Eye (tissue), 1 donor: ENCODE measurements at places on chromosomes 4 and X.
A peak's percentile ranks its signal among the peaks of the same experiment; 100 is the strongest.

DNA sequence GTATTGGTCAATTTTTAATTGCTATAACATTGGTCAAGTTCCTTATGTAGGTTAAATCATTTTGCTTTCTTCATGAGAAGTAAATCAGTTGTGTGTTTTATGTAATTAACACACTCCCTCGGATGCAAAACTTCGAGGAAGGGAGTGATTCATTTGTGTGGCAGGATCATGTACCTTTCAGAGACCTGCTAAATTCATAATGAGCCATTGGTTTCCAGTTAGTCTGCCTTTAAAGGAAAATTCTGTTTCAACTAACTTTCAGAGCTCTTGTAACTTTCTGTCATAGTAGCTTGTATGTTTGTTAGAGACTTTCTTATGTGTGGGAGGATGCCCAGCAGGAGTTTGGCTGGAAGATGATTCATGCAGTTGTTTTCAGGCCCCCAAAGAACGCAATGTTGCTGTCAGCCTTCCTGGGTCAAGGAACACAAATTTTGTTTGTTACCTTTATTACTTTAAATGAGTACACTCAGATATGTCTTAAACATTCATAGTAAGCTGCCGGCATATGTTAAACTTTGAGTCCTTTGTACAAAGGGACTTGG is 72.1 kb downstream of the GPR101 start:
- no peak for DNase-seq

- DNase-seq, result no peak
Observed at GRCh38 chrX:96843566-96843965, 40.1 kb upstream of the RPA4 start.

DNA sequence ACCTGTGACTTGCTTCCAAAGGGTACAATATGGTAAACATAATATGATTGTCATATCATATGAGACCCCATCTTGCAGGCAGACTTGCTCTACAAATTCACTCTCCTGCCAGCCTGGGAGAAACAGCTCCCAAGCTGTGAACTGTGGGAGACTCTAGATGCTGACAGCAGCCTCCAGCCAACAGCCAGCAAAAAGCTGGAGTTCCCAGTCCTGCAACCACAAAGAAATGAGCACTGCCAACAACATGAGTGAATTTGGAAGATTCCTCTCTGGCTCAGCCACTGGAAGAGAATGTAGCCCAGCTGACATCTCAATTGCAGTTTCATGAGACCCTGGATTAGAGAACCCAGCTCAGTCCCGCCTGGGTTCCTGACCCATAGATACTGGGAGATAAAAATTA is 145.4 kb downstream of the QDPR start:
- DNase-seq, result no peak

DNA sequence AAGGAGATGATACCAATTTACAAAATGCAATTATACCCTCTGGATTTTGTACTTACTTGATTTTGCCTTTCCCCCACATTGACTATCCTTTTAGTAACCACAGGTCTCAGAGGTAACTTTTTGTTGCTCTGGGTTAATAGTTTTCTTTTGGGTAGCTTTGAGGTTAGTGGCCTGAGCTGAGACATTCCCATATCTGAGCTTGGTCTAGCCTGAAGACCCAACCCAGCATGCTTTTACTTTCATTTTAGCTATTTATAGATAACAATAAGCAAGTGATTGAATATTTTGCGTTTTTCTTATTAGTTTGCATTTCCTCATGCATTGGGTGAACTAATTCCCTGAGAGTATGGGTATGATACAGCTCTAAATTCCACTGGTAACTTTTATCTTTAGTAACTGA is 11.8 kb downstream of the HTN1 start:
- DNase-seq, result no peak

GRCh38 chrX:136198010-136198409 is 50.7 kb downstream of the FHL1 start:
- no peak for DNase-seq

DNA sequence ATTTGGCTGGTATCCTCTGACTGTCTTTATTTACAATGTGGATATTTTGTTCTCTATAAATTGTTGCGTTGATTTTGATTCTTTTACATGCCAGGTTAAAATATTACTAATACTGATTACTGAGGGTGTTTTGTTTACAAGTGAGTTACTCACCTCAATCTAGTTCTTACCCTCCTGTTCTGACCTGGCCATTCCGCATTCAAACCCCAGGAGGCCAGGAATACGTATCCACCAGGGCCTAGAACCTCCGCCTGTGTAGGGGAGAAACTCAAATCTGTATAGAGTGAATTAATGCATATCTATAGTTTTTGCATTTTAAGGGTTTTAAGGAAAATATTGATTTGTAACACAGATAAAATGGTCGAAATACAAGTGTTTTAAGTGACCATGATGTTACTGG is 2.6 kb upstream of the ZFP42 start:
- DNase-seq, result no peak

GRCh38 chr4:72613959-72614358 is 44.9 kb upstream of the ADAMTS3 start:
- no peak for DNase-seq

- DNase-seq, result no peak
Observed at GRCh38 chr4:56261027-56261426, 126.3 kb downstream of the AASDH start.

DNA sequence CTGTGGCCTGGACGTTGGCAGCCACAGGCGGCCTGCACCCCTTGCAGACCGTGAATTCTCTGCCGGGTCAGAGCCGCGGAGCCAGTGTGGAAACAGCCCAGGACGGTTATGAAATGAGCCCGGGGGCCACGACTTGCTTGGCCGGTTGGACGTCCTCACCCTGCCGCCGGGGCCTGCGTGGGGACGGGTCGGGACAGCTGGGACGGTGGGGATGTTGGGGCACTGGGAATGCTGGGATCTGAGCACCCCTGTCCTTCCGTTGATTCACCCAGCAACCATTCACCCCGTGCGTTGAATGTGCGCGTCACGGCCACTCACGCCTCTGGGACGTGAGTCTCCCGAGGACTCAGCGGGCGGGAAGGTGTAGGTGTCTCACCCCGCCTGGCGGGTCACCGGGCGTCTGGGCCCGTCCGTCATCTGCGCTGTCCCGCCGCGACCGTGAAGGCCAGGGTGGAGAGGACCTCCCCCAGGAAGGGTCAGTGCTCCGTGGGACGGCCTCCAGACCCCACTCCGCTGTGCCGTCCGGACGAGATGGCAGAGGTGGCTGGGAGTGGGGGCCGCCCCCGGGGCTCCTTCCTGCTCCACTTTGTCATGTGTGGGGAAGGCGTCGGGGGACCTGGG is 4.5 kb upstream of the PLCXD1 start:
- DNase-seq, result peak; percentile 46

GRCh38 chr4:168877511-168878491 is 132.3 kb downstream of the CBR4 start:
- peak; percentile 83 for DNase-seq

- DNase-seq, result no peak
Observed at GRCh38 chr4:10421344-10422055, 35.7 kb downstream of the ZNF518B start.

DNA sequence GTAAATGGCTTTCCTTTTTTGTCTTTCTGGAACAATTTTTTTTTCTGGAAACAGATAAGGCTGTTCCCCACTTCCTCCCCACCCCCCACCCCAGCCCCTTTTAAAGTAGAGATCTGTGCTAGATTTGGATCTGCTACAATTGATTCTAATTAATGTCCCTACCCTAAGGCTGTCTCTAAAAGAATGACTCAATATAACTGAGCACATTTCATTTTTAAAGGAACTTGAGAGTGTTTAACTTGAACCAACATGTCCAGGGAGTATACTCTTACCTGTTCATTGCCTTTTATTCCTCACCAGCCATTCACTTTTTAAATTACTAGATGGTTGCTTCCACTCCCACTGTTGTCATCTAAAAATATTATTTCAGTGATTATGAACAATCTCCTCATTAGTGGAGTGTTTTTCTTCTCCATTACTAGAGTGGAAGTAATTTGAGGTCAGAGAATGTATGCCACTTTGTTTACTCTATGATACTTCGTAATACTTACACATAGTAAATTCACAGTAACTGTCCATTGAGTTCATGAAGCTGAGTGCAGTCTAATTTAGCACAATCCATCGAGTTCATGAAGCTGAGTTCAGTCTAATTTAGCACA is 14.1 kb upstream of the CNOT6L start:
- DNase-seq, result peak; percentile 66

DNA sequence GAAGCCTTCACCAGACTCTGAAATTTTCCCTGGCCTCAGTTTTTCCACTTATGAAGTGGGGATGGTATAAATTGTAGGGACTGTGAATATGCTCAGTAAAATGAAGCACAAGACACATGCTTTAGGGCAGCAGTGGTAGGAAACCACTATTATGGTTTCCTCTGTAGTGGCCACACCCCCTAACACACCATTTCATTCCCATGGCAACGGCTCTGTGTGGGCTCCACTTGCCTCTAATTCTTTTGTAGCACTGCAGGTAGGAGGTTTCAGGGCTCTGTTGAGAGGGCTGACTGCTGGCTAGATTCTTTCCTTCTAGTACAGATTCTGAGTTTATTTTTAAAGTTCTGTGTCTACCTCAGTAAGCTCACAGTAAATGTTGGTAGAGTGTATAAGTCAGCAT is 3.5 kb upstream of the VMA21 start:
- DNase-seq, result no peak

DNA sequence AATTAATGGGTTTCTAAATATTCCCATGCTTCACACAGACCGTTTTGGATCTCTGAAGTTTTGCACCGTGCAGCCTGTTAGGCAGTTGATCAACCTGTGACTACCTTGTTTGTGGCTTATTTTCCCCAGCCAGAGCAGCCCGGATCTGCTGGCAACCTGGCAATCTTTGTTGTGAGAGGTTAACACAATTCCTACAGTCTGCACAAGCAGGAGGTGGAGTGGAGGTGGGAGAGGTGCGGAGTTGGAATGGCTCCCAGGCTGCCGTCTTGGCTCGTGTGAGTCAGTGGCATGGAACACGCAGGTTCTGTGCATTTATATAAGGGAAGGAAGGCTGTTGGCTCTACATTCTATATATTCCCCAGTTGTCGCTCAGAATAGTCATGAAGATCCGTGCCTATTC is 70.9 kb upstream of the STOX2 start:
- no peak for DNase-seq

- DNase-seq, result no peak
Observed at GRCh38 chr4:123696687-123697086, 300.1 kb downstream of the SPRY1 start.

GRCh38 chr4:137529432-137529831 is 2.9 kb downstream of the PCDH18 start:
- DNase-seq, result peak; percentile 35

- no peak for DNase-seq
Observed at GRCh38 chr4:80036306-80036705, 36.7 kb downstream of the ANTXR2 start.

DNA sequence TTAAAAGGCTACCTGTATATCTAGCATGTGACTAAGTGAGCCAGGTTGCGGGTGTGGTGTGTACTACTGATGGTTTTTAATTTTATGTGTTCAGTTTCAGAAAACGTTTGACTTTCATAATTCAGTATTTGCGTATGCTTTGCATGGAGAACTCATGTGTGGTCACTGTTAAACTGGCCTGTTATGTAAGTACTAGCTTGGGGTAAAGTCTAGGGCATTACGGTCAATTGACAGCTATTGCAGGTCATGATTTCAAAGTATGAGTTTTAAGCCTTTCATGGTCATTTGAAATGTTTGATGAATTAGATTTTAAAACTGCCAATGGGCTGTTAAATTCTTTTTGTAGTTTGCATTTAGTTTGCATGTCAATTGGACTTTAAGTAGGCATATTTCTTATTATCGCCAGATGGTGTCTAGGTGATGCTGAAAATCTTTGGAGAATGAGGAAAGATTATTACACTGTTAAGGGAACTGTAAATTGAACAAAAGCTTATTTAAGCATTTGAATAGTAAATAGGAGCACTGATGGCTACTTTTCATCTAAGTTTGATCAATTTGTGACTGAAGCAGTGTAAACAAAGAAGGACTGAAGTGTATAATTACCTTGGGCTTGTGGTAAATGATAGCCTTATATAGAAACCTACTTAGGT is 563.4 kb downstream of the DACH2 start:
- no peak for DNase-seq

DNA sequence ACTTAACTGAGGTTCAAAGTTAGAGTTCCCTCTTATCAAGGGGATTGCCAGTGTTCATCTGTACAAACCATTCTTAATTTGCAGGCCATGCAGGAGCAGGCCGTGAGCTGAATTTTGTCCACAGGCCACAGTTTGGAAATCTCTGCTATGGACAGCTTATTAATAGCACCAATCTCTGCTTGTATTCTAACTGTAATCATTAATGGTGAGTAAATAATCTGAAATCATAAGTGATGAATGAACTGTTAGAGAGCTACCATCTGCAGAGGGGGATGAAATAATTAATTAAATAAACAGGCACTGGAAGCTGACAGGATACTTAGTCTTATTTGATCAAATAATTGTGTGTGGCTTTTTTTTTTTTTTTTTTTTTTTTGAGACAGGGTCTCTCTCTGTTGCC is 48.5 kb upstream of the PDLIM3 start:
- DNase-seq, result no peak

GRCh38 chr4:57410331-57411052 is 300.3 kb upstream of the IGFBP7 start:
- no peak for DNase-seq

- no peak for DNase-seq
Observed at GRCh38 chrX:129663171-129663570, 8.4 kb upstream of the APLN start.

- DNase-seq, result no peak
Observed at GRCh38 chrX:47629419-47630200, at the start of gene CFP. Gene CFP (minus strand): TSS chrX:47629930. CDS start chrX:47629844, 86 bp downstream.

DNA sequence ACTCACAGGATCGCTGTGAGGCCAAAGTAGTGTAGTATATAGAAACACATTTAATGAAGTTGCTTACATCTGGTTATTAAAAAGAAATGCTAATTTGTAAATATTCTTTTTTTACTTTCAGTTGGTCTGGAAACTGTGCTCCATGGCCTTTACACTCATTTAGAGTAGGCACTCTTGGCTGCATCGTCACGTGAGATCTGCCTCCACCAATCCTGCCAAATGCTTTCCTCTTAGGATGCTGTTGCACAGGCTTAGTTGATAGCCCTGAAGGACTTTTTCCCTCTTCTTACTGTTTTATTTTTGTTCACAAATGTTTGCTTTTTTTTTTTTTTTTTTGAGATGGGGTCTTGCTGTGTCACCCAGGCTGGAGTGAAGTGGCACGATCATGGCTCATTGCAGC is 6.3 kb downstream of the CPE start:
- DNase-seq, result peak; percentile 21
